ENCODE measurements at places on chromosomes 12 and 14.

- DNase-seq, result no peak
Observed at GRCh38 chr14:89408907-89409700, 7.9 kb downstream of the FOXN3 start.

GRCh38 chr12:47394070-47394469 is 311.8 kb downstream of the RPAP3 start:
- DNase-seq, result no peak

GRCh38 chr14:32826404-32827082 is 112.1 kb upstream of the NPAS3 start:
- no peak for DNase-seq

GRCh38 chr12:41106315-41106714 is 81.8 kb upstream of the PDZRN4 start:
- no peak for DNase-seq

GRCh38 chr12:39503439-39503838 is 60.5 kb upstream of the KIF21A start:
- DNase-seq, result no peak

DNA sequence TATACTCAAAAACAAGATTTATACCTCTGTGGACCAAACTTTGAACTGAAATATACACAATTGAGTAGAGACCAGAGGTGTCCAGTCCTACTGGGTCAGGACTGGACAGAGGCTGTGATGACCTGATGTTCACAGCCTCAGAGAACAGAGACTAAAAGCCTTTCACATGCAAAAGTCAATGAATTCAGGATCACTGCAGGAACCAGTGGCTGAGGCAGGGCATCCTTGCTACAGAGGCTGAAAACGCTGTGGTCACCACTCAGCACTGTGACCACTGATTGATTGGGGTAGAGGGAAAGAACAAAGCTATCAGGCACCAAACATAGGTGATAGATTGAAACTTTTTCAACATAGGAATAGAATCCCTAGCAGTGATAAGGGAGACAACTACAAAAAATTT is 25.1 kb downstream of the GRIP1 start:
- DNase-seq, result no peak

- no peak for DNase-seq
Observed at GRCh38 chr14:69715725-69716477, 51.0 kb upstream of the SRSF5 start.

DNA sequence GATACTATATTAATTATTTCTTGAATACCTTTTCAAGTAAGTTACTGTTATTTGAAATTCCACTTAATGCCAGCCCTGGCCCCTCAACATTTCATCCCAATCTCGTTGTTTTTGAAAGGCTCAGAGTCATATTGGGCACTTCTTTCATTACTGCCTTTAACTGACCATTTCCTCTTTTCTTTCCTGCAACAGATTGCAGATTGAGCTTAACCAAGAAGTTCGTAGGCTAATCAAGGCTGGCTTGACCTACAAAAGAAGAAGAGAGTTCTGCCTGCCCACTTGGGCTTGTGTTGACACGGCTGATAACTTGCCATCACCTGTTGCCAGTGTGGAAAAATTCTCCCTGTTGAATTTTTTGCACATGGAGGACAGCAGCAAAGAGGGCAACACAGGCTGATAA is 91.0 kb downstream of the FLRT2 start:
- no peak for DNase-seq

DNA sequence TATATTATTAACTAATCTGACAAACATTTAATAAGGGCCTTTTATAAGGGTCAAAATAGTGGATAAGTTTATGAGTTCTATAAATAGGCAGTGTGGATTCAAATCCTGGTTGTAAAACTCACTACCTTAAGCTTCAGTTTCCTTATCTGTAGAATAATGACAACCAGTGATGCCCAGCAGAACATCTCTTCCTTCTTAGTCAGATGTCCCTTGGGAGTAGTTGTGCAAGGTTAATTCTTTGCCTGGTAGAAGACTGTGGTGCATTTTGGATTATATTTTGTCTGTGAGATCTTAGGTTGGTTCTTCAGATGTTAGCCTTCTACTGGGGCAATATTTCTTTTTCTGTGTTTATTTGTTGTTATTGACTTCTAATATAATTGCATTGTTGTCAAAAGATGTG is 59.5 kb downstream of the ARID2 start:
- no peak for DNase-seq

- no peak for DNase-seq
Observed at GRCh38 chr12:25719505-25719904, 166.4 kb upstream of the LMNTD1 start.

DNA sequence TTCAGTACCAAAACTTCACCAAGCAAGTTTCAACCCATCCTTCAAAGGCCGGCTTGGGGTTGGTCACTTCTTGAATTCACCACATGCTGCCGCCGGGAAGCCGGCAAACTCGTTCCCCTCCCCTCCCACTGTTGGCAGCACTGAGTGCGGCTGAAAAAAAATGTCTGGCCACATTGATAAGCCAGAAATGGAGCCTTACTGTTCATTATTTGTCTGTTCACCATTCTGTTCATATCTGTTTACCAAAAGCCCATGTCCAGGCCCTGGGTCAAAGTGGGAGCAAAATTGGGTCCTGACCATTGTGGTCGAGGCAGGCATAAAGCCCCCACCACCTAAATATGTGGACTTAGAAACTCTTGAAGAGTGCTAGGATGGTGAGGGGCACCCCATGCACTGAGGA is 7.3 kb upstream of the HSP90AA1 start:
- no peak for DNase-seq

DNA sequence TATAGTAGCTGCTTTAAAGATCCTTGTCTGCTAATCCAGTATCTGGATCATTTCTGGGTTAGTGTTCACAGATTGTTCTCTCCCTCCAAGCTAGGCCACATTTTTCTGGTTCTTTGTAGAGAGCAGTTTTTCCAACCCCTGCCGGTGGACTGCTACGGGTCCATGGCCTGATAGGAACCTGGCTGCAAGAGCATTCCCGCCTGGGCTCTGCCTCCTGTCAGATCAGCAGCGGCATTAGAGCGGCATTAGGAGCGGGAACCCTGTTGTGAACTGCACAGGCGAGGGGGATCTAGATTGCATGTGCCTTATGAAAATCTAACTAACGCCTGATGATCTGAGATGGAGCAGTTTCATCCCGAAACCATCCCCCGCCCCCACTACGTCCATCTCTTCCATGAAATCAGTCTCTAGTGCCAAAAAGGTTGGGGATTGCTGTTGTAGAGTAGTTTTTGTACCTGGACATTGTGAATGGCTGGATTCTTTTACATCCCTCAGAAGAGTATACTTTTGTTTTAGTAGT is 50.4 kb downstream of the MYRFL start:
- no peak for DNase-seq

- no peak for DNase-seq
Observed at GRCh38 chr12:132071040-132071810, 72.9 kb downstream of the DDX51 start.

GRCh38 chr12:49347311-49348193 is 864 bp downstream of the DNAJC22 start:
- peak; percentile 93 for DNase-seq

DNA sequence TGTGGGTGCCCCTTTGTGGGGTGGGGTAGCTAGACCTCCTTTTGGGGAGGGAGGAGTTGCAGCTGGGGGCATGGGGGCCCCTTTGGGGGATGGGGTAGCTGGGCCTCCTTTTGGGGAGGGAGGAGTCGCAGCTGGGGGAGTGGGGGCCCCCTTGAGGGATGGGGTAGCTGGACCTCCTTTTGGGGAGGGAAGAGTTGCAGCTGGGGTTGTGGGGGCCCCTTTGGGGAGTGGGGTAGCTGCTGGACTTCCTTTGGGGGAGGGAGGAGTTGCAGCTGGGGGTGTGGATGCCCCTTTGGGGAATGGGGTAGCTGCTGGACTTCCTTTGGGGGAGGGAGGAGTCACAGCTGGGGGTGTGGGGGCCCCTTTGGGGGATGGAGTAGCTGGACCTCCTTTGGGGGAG is 7.0 kb downstream of the NACA start:
- no peak for DNase-seq

DNA sequence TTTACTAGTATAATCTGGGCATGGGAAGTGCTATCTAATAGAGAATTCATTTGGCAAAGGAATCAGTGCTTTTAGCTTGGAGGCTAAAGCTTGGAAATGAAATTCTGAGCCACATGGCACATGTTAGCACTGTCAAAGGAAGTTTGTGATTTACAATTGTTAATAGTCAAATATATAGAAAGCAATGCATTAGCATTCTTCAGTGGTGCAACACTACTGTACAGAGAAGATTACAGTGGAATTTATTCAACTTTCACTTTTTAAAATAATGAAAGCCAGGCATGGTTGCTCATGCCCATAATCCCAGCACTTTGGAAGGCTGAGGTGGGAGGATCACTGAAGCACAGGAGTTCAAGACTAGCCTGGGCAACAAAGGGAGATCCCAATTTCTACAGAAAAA is 45.9 kb downstream of the PAX9 start:
- DNase-seq, result no peak

DNA sequence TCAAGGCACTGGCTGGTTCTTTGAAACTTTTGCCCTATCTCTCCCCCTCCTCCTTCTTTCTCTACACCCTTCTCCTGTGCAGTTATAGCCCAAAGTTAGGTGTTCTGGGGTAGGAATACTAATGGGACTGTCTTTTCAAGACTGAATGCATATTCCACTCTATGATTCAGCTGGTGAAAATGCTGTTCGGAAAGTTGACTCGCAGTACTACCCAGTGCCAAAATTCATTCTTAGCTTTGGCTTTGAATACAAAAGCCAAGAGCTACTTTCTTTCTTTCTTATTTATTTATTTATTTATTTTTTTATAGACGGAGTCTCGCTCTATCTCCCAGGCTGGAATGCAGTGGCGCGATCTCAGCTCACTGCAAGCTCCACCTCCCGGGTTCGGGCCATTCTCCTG is 249.2 kb downstream of the ETNK1 start:
- DNase-seq, result no peak

GRCh38 chr12:71474791-71475190 is 35.2 kb downstream of the LGR5 start:
- no peak for DNase-seq

DNA sequence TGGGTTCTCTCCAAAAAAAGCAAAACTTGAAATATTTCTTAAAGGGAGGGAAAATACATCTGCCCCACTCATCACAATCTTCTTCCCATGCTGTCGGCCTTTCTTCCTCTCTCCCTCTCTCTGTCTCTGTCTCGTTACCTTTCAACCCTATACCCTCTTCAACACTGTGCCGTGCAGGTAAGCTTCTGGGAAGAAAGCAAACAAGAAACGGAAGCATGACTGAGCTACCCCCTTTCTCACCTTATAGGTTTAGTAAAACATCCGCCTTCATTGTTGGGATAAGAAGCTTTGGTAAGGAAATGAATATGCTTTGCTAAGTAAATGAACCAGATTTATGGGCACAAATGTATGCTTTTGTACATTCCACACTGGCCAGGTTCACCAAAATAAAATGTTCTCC is 63.0 kb downstream of the TMEM30B start:
- no peak for DNase-seq

DNA sequence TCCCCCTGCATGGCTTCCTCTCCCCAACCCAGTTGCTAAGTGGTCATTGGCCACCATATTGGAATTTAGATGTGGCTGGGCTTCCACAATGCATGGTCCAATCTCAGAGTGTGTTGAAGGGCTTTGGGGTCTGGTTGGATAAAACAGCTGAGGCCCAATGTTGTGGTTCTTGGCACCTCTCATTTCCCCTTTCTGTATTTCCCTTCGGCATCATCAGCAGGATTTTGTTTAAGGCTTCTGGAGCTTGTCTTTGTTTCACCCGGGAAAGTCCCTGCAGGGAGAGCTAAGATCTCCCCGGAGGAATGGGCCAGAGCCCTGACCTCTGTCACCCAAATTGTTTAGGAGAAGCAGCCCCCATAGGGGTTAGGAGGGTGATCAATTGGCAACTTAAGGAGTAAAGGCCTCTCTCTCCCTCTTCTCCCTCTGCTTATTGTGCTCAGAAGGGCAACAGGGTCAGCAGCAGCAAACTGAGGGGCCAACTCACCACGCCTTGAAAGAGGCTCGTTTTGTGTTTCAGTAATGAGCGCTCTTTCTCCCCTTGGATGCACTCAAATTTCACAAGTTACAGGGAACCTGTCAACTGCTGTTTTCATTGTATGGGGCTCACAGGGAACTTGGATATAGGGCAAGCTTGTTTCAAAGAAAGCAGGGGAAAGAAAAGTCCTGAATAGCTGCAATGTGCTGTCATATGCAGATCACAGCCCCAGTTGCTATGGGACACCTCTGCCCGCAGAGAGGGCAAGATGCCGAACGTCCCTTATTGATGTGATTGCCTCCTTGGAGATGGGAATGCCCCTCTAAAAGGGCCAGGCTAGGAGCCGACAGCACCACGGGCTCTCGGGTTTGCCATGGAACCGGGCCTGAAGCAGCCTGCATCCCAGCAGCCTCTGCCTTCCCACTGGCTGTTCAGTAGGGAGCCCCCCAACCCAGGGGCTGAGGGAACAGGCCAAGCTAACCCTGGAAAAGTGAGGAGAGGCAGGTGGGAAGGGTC is 223.7 kb downstream of the ZFP36L1 start:
- DNase-seq, result no peak

DNA sequence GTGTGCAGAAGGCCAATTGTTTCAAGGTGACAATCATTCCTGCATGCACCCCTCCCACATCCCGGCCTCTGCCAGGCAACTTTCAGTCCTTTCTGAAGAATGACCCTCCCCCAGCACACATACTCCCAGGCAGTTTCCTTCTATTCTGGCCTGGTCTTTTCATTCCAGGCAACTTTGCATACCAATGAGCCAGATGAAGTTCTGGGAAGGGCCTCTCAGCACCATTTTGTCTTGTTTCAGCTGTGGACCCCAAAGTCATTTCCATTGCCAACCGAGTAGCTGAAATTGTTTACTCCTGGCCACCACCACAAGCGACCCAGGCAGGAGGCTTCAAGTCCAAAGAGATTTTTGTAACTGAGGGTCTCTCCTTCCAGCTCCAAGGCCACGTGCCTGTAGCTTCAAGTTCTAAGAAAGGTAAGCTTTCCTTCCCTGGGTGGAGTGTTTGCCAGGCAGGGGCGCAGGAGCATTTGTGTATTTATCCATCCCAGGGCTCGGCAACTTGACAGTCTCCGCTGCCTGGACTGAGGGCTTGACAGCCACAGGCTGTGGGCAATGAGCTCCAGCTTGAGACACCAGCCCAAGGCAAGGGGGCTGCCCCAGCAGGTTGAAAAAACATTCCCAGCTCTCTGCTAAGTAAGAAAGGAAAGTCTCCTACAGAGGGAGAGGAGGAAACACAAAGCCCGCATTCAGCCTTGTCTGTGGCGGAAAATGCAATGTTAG is 16.4 kb downstream of the BCL2L14 start:
- DNase-seq, result no peak

DNA sequence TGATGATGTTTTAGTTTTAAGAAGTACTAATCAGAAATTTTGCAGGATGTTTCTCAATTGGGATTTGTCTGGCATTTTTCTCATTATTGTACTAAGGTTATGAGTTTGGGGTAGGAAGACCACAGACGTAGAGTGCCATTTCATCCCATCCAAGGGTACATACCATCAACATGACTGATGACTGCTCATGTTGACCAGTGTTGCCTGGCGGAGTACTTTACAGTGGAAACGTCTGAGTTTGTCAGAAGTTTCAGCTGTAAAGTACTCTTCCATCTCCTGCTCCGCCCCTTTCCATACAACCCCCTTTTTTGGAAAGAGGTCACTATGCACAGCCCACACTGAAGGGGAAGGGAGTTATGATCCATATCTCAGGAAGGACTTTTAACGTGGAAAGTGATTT is 74.2 kb downstream of the RCOR1 start:
- no peak for DNase-seq

Data from D721Med (cell line).